ENCODE measurements at places on chromosomes 6 and 20. TPM values are rescaled to one million over a fixed set of nuclear protein-coding genes. Genes with fewer than 3 reads are reported as not detected.

Gene CCM2L
- 3.4 TPM for total RNA-seq

- DNase-seq: no peak
Observed at GRCh38 chr20:35718972-35719635, 19.9 kb downstream of the ROMO1 start.

Gene GPR63
- total RNA-seq: 1.8 TPM

Gene RNF217
- 42.8 TPM for total RNA-seq

Gene PLG
- total RNA-seq: not detected
